Esophagus squamous epithelium (tissue), 5 donors: ENCODE measurements at places on chromosomes 2 and 18. TPM values are rescaled to one million over a fixed set of nuclear protein-coding genes. Genes with fewer than 3 reads are reported as not detected.

GRCh38 chr18:76466410-76466991, 28.5 kb downstream of the ZNF516 start:
- no peaks in the 10 kb centered on the region for H3K4me1 ChIP-seq
- no peak overlapping the region for H3K27ac ChIP-seq
- DNase-seq, result no peak
- H3K4me3 ChIP-seq, result no peak overlapping the region
- H3K36me3 ChIP-seq, result no peaks in the 10 kb centered on the region

DNA sequence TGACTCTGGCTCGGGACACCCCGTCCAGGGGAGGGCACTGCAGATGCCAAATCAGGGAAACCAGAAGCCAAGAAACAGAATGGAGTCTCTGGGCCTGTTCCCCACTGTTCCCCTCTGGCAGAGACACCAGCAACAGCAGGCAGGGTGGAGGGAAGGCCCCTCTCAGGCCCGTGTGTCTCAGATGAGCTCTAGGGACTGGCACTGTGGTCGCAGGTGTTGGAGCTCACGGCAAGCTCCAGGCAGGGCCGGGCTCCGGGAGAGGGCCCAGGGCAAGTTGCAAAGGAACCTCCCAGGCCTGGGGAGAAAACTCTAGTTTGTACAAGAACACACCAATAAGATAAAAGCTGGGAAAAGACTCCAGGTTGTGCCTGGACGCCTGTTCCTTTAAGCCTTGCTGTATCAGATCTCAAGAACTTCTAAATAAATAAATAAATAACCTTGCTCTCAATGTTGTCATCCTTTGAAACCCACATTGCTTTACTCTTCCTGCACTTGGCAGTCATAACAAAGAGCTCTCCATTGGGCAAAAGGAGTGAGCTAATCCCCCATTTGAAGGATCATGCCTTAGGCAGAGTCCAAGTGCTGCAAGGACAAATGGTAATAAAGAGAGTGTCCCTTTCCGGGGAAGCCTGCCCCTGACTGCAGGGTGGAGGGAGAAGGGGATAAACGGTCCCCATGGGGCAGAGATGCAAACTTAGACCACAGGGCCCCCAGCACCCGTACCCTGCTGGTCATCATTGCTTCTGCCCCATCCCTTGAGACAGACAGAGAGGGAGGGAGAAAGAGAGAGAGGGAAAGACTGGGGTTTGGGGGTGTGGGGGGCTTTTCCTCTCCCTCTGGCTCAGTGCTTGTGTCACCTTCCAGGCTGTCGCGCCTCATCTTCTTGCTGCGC, 33.3 kb downstream of the CNGA3 start:
- no peaks in the 10 kb centered on the region for H3K36me3 ChIP-seq
- no peaks in the 10 kb centered on the region for H3K4me1 ChIP-seq

DNA sequence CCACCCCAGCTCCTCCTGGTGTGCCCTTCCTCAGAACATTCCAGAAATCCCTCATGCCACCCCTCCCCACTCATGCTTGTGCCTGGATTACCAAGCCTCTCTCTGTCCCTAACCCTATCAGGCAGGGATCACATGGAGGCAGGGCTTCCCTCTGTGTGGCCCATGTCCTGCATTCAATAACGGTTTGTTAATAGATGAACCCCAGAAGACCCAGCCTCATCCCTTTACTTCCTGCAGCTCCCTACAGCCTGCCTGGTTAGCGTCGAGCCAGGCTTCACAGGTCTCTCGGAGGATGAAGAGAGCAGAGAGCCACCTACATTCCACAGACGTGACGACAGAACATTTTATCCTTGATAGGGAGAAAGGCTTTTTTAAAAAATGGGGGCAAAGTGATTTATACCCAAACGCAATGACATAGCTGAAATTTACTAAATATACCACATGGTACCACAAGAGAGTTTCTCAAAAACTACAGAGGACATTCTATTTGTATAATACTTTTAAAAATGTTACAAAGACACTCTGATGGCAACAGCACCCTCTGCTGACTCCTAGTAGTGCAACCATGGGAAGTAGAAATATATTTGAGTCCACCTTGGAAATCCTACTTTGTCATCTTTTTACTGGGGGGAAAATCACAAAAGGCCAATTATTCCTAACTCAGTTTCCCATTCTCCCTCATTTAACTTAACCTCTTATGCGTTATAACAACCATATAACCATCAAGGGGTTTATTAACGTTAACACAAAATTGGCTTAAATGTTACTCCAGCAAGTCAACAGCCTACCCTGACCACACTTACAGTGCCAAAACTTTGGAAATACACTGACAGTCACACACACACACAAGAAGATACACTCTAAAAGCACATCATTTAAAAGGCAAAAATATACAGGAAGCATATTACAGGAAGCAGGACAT, 30.7 kb downstream of the FBXO15 start:
- H3K4me1 ChIP-seq, result no peaks in the 10 kb centered on the region
- DNase-seq, result no peak
- no peaks in the 10 kb centered on the region for H3K27me3 ChIP-seq
- H3K27ac ChIP-seq, result no peak overlapping the region
- H3K4me3 ChIP-seq, result no peak overlapping the region

GRCh38 chr18:58988600-58988999, 123.9 kb downstream of the ZNF532 start:
- peaks cover 9% of the 10 kb centered on the region for H3K4me1 ChIP-seq
- no peak overlapping the region for H3K4me3 ChIP-seq
- no peak overlapping the region for H3K27ac ChIP-seq
- no peaks in the 10 kb centered on the region for H3K36me3 ChIP-seq

- H3K4me1 ChIP-seq, result peaks cover 29% of the 10 kb centered on the region
- H3K36me3 ChIP-seq, result no peaks in the 10 kb centered on the region
- peak overlapping the region; percentile 2 for H3K27ac ChIP-seq
- DNase-seq, result no peak
- H3K4me3 ChIP-seq, result no peak overlapping the region
Observed at GRCh38 chr2:64727013-64727767, 73.5 kb upstream of the SERTAD2 start.

- H3K27me3 ChIP-seq, result no peaks in the 10 kb centered on the region
- no peak overlapping the region for H3K27ac ChIP-seq
- H3K4me3 ChIP-seq, result no peak overlapping the region
- no peaks in the 10 kb centered on the region for H3K4me1 ChIP-seq
- DNase-seq, result no peak
Observed at GRCh38 chr18:54023471-54023870, 201.0 kb downstream of the MBD2 start.

DNA sequence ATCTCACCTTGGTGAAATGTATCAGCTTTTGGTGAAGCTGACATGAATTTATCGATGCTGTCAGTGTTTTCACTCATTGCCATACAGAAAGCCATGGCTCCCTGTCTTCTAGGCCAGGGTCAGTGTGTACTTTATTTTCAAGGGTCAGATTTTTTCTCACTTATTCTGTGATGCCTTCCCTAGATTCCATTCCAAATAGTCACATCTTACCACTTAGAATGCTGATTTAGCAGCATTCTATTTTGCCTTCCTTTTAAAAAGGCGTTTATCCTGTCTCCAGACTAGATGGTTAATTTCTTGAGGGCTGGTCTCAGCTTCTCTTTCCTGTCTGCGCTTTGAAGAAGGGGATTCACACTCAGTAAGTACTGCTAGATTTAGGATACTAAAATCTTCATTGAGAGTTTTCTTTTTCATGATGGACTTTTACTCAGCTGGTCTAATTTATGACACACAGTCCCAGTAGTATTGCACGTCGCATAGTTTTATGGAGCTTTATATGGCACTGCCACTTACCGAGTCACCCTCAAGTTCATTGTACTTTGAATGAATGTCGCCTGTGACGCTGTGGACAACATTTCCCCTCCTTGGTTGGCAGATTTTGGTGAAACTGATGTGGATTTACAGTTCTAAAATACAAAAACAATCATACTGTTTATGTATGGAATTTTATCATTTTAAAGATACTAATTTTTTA, 194.0 kb downstream of the ZNF407 start:
- H3K27ac ChIP-seq, result no peak overlapping the region
- H3K4me1 ChIP-seq, result peaks cover under 1% of the 10 kb centered on the region
- no peak for DNase-seq
- no peaks in the 10 kb centered on the region for H3K36me3 ChIP-seq

- H3K4me1 ChIP-seq, result no peaks in the 10 kb centered on the region
- H3K4me3 ChIP-seq, result no peak overlapping the region
- H3K36me3 ChIP-seq, result no peaks in the 10 kb centered on the region
- no peak for DNase-seq
- H3K27me3 ChIP-seq, result no peaks in the 10 kb centered on the region
- H3K27ac ChIP-seq, result no peak overlapping the region
Observed at GRCh38 chr2:170878505-170878904, 50.5 kb upstream of the GORASP2 start.

- no peak overlapping the region for H3K27ac ChIP-seq
- no peak overlapping the region for H3K4me3 ChIP-seq
- H3K4me1 ChIP-seq, result peaks cover 3% of the 10 kb centered on the region
- no peak for DNase-seq
Observed at GRCh38 chr2:15642815-15643500, 51.3 kb downstream of the DDX1 start.

DNA sequence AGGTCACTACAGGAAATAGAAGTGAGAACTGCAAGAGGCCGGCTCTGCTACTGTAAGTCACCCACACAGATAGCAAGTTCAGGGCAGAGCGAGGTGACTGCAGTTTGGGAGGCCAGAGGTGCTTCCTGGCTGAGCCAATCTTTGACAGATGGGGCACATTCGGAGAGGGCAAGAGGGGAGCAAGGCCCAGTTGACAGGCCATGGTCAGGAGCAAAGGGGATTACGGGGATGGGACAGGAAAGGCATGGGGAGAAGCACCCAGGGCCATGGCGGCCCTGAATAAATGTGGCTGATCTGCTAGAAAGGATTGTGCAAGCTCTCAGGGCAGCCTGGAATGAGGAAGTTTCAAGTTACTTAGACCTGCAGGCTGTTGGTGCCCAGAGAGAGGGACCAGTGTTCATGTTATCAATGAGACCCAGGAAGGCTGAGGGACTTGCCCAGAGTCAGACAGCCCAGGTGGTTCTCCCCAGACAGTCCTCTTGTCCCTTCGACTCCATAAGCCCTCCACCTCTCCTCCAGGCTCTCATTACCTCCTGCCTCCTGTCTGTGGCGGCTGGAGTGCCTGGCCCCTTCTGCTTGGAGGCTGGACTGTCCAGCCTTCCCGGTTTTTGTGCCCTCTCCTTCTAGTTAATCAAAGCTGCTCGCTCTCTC, 123.3 kb downstream of the CTIF start:
- no peak overlapping the region for H3K27ac ChIP-seq
- no peak overlapping the region for H3K4me3 ChIP-seq
- no peak for DNase-seq
- no peaks in the 10 kb centered on the region for H3K36me3 ChIP-seq
- H3K27me3 ChIP-seq, result no peaks in the 10 kb centered on the region

- H3K4me1 ChIP-seq, result no peaks in the 10 kb centered on the region
- H3K27me3 ChIP-seq, result no peaks in the 10 kb centered on the region
- H3K4me3 ChIP-seq, result no peak overlapping the region
- H3K27ac ChIP-seq, result no peak overlapping the region
- DNase-seq, result no peak
Observed at GRCh38 chr2:153195342-153195741, 283.2 kb downstream of the RPRM start.

DNA sequence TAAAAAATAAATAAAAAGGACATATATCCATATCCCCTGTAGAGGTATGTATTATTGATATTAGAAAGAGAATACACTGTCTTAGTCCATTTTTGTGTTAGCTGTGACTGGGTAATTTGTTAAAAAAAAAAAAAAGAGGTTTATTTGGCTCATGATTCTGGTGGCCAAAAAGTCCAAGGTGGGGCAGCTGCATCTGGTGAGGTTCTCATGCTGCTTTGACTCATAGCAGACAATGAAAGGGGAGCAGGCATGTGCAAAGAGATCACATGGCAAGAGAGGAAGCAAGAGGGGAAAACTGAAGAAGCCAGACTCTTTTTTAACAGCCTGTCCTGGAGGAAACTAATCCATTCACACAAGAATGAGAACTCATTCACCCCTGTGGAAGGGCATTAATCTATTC, 101.6 kb upstream of the MAP4K3 start:
- H3K27ac ChIP-seq, result no peak overlapping the region
- no peaks in the 10 kb centered on the region for H3K4me1 ChIP-seq
- no peaks in the 10 kb centered on the region for H3K27me3 ChIP-seq
- H3K36me3 ChIP-seq, result no peaks in the 10 kb centered on the region

DNA sequence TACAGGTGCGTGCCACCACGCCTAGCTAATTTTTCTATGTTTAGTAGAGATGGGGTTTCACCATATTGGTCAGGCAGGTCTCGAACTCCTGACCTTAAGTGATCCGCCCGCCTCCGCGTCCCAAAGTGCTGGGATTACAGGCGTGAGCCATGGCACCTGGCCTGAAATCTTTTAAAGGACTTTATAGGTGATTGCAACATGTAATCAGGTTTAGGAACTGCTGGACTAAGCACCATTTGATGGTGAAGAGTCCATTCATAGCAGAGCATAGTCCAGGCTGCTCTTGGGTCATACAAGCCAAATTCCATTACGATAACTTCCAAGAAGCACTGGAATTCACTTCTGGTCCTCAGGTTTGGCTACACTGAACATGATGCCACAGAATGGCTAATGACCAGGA, 200.6 kb upstream of the SMAD2 start:
- no peak overlapping the region for H3K4me3 ChIP-seq
- peaks cover 22% of the 10 kb centered on the region for H3K36me3 ChIP-seq
- no peak for DNase-seq
- peaks cover 33% of the 10 kb centered on the region for H3K4me1 ChIP-seq

Gene IL1R2
- 61.7 TPM for total RNA-seq

Gene KIF3C
- total RNA-seq, result 1.8 TPM

Gene ETAA1
- total RNA-seq, result 10.1 TPM

Gene GKN1
- 2.5 TPM for total RNA-seq

Gene GPC1
- total RNA-seq, result 65.2 TPM

Gene RBMS1
- 26.3 TPM for total RNA-seq

Gene ADAM23
- total RNA-seq, result 10.1 TPM

Gene HOXD13
- total RNA-seq, result not detected

Gene MZT2B
- total RNA-seq, result 144 TPM

Gene CXCR1
- total RNA-seq, result not detected

Gene MTX2
- total RNA-seq, result 43.5 TPM

Gene CACNB4
- total RNA-seq, result 11.1 TPM

Gene HOXD11
- not detected for total RNA-seq

Gene KLHL30
- 0.18 TPM for total RNA-seq

Gene PXDN
- total RNA-seq, result 8.6 TPM

Gene PROC
- total RNA-seq, result not detected
